Tibial nerve (tissue), 4 donors: ENCODE measurements at places on chromosomes 3 and 15.
A peak's percentile ranks its signal among the peaks of the same experiment; 100 is the strongest.

DNA sequence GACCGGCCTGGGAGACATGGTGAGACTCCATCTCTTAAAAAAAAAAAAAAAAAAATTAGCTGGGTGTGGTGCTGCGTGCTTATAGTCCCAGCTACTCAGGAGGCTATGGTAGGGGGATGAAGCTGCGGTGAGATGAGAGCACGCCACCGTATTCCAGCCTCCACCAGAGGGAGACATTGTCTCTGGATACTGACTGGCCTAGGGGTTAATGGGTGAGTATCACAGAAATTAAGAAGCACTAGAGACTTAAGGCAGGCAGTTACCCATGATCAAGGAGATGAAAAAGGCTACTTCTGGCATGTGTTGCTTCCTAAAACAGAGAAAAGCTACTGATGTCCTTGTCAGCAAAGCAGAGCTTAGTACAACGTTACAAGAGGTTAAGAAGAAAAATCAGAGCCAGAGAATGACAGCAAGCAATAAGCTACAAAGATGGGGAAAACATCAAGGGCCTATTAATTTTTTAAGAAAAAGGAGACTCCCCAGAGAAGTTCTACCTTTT, 8.6 kb downstream of the TFRC start:
- no peak for DNase-seq

DNA sequence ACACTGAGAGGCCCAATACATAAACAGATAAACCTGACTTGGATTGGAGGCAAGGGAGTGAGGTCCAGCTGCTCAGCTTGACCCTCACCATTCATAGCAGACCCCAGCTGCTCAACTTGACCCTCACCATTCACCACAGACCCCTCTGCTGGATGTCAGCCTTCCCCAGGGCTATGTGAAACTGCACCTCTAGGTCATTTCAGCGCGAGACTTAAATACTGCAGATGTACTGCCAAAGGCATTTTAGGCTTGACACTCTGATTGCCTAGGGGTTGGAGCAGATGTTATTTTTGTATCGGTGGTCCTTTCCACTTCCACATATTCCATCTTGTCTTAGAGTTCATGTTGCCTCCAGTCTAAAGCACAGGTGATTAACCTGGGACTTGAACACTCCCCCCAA, 41.5 kb upstream of the FAM98B start:
- DNase-seq: no peak

DNA sequence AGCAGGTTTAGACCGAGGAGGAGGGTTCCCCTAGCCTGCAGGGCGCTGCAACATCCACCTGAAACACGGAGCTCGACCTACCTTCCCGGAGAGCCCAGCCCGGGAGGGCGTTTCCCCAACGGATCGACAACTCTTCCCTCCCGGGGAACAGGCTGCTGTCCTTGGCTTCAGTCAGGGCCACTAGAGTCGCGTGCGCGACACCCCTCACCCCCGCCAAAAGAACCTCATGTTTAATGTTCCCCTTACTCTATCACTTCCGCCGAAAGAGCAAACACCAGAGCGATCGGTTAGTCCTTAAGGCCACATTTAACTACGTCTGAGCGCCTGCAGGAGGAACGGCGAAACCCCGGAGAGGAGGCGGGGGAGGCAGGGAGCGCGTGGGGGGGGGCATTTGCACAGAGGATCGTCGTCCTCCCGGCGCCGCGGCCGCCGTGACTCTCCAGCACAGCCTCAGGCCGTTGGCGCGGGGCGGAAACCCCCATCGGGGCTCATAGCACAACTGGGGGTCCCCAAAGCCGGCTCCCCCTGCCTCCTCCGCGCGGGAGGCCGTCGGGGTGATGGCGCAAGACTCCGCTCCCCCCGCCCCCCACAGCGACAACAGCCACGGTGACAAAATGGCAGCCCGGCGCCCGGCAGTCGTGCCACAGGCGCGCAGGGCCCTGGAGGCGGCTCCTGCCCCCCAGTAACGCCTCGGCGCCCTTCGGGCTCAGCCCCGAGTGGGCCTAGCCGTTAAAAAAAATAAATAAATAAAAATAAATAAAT, 3.2 kb downstream of the ANP32A start:
- DNase-seq: peak; percentile 38

GRCh38 chr15:92082006-92082843, 228.7 kb downstream of the SLCO3A1 start:
- DNase-seq: peak; percentile 75

GRCh38 chr15:92921215-92922131, 21.3 kb downstream of the CHD2 start:
- no peak for DNase-seq

- no peak for DNase-seq
Measured at GRCh38 chr15:64229129-64229724, 66.4 kb upstream of the PPIB start.

- DNase-seq: no peak
Measured at GRCh38 chr15:89363133-89363532, 28.5 kb upstream of the POLG start.

DNA sequence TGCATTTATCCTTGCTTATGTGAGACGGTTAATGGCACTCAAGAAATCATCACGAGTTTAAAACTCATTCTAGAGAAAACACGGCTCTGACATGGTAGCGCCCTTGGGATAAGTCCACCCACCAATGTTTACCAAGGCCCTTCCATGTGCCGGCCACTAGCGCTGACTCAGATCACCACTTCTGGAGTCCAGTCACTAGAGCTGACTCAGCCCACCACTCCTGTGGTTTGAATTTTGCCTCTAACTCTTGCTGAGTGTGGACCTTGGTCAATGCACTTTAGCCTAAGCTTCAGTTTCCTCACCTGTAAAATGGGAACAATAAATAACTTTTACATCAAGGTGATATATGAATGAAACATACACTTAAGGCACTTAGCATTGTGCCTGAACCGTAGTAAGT, 358.4 kb upstream of the PROK2 start:
- no peak for DNase-seq

- no peak for DNase-seq
Measured at GRCh38 chr15:82768414-82769054, 37.3 kb downstream of the FSD2 start.

- no peak for DNase-seq
Measured at GRCh38 chr15:71823801-71824200, 13.4 kb downstream of the NR2E3 start.

DNA sequence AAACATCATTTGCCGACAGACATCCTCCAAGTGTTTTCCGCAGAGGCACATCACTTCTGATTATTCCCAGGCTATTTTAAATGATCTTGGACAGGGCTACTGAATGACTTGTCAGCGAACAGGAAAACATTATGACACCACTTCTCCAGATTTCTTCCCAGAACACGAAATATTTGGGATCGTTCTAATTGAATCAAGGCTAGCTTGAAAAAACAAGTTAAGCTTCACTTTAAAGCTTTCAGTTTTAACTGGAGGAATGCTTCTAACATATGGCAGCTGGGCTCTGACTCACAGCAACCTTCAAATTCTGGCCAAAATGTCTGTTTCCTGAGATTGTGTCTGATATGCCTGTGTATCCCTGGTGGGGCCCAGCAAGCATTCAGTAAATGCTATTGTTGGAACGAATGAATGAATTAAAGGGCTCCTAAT, 127.0 kb upstream of the ICE2 start:
- DNase-seq: no peak

- DNase-seq: no peak
Measured at GRCh38 chr15:75597667-75598341, 18.7 kb upstream of the PTPN9 start.

DNA sequence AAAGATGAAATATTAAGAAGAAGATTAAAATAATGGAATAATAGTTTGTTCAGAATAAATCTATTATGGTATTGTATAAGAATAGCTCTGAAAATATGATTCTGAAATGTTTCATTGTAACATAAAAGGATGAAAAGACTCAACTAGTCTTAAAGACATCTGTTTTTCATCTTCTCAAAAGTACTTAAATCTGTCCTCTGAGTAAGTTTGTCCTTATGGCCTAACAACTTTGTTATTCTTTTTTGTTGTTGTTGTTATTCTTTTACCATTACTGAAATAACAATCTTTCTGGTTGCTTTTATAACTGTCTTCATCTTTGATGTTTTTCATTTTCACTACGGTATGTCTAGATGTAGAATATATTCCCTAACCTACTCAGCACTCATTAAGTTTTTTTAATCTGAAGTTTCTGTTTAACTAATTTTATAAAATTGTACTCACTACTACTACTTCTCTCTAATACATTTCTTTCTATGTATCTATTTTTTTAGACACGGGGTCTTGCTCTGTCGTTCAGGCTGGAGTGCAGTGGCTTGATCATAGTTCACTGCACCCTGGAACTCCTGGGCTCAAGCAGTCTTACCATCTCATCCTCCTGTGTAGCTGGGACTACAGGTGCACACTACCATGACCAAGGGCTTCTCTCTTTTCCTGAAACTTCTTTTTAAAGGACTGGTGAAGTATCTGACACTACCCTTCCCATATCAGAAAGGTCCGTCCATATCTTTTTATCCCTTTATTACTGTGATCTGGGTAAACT, 240.7 kb downstream of the PCCB start:
- no peak for DNase-seq

DNA sequence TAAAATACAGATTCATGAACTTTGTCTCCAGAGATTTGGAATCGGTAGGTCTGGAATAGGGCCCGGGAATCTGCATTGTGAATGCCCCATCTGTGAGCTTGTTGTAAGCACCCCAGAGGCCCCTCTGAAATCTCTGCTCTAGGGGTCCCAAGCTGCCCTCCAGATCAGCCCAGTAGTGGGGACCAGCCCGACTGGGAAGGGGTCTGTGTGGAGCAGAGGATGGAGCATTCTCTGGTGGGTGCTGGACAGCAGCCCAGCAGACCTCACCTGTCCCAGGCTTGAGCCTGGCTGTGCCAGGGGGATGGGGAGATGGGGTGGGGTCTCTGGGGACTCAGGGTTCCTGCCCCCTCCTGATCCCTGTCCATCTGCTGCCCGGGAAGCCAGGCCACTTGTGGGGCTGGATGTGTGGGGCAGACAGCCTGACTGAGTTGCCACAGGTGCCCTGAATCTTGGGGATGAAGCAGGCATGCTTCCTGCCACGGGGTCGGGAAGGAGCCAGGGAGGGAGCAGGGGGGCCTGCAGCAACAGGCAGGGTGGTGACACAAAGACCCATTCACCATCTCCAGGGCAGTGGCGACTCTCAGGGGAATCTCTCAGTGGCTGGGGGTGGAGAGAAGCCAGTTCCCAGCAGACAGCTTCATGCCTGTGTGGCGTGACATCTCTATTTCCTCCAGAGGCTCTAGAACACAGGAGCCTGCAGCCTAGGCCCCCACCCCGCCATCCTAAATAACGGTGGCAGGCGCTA, 99.3 kb downstream of the WNT7A start:
- DNase-seq: no peak

DNA sequence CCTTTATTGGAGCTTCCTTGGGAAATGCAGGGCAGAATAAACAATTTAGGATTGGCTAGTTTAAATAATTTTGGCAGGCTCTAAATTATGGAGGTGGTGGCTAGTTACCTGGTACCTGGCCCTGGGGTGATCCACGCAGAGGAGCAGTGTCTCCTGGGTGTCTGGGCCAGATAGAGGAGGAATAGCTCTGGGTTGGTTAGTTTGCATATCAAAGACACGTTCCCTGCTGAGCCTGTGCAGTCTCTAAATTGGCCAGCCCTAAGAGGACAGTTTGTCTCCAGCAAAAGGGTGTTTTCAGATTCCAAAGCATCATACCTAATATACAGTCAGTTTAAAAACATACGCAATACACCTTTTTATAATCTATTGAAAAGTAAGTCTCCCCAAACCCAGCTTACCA, 333.3 kb upstream of the TPM1 start:
- DNase-seq: no peak

GRCh38 chr3:114058646-114059045, 2.1 kb downstream of the QTRT2 start:
- no peak for DNase-seq

- no peak for DNase-seq
Measured at GRCh38 chr3:16239780-16240179, 25.0 kb downstream of the DPH3 start.

DNA sequence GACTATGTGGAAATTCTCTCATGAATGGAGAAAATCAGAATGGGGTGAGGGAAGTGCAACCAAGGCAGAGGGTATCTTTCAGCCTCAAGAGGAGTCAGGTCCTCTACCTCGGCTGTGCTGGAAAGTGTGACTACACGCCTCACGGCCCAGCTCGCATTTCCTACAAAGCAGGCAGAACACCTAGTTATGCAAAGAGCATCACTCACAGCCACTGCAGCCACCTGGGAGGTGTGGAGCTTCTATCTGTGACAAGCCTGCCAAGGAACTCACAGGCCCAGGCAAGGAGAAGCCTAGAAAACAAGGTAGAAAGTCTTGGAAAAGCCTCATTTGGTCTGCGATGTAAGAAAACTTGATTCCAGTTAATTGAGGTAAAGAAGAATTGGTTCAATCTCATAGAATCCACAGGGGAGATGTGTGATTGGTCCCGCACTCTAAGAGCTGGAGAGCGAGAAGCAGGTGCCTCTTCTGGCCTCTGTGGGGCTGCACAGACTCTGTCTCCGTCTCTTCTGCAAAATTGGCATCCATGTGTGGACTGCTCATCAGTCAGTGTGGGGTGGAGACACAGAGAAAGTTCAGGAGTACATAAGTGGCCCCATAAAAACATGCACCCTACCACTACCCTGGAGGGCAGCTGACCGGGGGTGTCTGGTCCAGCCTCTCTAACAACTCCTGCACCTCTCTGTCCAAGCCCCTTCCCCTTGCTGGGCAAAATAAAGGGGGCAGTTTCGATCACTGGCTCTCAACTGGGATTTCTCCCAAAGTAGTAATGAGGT, 76.8 kb downstream of the TAMM41 start:
- DNase-seq: no peak

DNA sequence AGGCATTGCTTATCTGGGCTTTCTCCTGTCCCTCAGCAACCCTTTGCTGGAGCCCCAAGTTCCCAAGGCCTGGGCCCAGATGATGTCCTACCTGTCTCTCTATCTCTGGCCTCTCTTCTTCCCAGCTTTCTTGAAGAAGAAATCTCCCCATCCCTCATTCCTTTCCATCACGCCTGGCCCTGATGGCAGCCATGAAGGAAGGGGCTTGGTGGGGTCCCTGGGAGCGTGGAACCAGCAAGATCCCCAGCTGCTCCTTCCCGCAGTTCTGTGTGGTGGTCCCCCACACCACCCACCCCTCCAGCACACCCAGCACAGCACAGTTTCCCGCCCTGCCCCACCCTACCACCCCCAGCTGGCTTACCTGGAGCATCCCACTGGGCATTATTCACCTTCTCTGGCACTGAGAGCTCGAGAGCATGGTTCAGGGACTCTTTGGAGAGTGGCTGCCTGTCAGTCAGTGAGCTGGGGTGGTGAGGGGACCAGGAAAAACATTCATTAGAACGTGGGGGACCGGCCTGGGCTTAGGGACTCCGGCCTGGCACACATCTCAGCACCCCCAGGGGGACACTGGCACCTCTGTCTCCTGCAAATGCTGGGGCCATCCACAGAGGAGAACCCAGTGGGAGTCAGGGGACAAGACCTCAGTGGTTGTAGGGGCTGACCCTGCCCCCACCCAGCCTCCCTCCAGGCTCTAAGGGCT, 26.6 kb downstream of the ACSBG1 start:
- no peak for DNase-seq

DNA sequence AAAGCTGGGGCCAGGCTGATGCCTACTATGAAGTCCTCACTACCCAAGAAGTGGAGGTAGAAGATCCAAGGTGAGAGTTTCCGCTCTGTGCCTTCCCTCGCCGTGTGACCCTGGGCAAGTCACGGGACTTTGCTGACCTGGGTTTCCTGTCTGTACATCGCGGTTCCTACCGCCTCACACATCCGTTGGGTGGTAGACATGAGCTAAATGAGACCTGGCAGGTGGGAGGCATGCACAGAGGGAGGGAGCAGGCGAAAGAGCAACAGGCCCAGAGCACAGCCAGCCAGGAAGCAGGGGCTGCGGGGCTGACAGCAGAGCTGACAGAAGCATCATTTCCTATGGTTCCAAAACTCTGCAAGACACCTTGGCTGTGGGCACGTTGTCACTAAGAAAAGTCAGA, 157.3 kb upstream of the BHLHE40 start:
- no peak for DNase-seq
